Fibroblast of skin of scalp (primary cell): ENCODE measurements at places on chromosomes 2 and 18.

- DNase-seq: no peak
These were observed 463.8 kb upstream of the GCFC2 start for GRCh38 chr2:76174505-76174904.

DNA sequence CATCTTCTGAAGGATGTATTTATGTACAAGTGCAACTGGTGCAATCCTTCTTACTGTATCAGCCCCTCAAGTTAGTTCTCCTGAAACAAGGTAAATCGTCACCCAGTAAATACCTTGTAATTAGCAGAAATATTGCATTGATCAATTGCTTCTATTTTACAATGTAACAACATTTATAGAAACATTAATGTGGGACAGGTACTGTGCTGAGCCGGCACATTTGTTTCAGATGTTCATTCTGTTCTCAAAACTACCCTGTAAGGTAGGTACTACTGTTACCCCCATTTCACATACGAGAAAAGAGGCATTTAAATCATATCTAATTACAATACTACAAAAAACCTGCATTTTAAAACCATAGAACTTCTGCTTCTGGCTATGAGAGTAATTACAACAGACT lies 19.5 kb downstream of the RTN4 start:
- no peak for DNase-seq

GRCh38 chr2:73886357-73886756 lies 6.5 kb upstream of the ACTG2 start:
- DNase-seq: no peak

GRCh38 chr18:45349019-45349418 lies 266.3 kb upstream of the SLC14A2 start:
- no peak for DNase-seq

DNA sequence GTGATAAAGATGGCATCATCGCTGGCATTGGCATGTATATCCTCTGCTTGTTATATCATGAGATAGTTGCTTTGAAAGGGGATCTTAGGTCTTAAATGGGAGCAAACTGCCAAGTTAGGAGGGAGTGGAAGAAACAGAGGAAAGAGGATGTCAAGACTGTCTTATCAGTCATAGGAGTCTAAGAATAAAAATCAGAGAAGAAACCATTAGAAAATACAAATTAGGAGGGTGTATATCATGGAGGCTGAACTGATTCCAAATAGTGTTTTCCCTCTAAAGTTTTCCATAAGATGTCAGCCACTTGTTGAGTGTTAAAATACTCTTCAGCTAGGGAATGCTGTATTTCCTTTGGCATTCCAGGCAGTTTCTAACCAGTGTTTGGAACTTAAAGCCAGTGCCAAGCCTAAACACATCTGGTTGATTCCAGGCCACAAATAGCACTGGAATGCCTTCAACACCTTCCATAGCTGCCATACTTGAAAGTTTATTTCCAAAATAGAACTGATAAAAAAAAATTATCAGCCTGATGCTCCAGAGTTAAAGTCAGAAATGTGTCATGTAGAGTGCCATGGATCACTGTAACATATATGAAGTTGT lies 129.4 kb downstream of the ZEB2 start:
- DNase-seq: peak; percentile 77

GRCh38 chr2:200467806-200468681 lies 41.8 kb downstream of the KCTD18 start:
- DNase-seq: no peak

- DNase-seq: peak; percentile 30
These were observed 194.3 kb downstream of the GALNT1 start for GRCh38 chr18:35775887-35776286.

- DNase-seq: no peak
These were observed 34.2 kb downstream of the MRPS9 start for GRCh38 chr2:105072039-105072438.

- no peak for DNase-seq
These were observed 73.6 kb downstream of the OLA1 start for GRCh38 chr2:174174741-174175140.

GRCh38 chr2:240214790-240215675 lies 74.6 kb upstream of the OTOS start:
- DNase-seq: no peak

GRCh38 chr2:231924889-231925275 lies 1.3 kb downstream of the NPPC start:
- DNase-seq: no peak

DNA sequence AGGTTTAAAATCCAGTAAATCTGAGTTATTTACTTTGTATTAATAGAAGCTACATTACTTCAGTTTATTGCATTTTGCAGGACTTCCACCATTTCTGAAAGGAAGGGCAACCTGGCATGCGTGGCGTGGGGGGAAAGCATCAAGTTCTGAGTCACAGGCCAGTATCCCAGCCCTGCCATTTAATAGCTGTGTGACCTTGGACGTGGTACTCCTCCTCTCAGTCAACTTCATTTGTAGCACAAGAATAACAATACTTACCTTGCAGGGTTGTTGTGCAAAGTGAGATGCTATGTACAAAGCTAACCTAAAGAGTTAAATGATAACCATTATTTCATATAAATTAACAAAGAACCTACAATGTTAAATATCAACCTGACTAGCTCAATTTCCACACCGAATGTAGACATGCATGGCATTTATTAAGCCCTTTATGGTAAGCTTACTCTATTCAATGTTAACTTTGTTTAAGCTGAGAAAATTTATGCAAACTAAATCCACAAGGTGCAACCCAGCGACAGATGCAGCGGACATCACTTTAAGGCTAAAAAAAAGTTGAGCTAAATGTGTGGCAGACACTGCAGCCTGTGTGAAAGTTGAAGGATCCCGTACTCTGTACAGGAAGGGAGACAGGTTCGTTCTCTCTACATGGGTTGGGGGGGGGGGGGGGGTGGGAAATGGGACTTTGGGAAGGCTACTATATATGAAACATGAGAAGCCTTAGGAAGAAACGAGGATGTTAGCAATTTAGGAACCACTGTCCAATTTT lies 17.2 kb upstream of the STPG4 start:
- DNase-seq: no peak

DNA sequence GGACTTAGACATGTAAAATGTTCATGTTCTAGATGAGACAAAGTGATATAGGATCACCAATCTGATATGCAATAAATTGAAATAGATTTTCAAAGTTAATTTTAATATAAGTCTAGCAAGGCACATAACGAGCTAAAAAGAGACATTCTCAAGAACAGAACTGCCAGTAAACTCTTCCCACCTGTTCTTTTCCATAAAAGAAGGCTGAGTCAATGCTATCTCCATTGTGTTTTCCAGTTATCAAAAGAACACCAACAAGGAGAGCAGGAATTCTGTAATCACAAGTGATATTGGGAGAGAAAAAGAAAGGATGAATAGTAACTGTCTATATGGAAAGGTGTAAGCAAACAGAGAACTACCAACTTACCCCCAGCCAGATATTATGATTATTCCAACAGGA lies 25.6 kb downstream of the GPR155 start:
- no peak for DNase-seq

DNA sequence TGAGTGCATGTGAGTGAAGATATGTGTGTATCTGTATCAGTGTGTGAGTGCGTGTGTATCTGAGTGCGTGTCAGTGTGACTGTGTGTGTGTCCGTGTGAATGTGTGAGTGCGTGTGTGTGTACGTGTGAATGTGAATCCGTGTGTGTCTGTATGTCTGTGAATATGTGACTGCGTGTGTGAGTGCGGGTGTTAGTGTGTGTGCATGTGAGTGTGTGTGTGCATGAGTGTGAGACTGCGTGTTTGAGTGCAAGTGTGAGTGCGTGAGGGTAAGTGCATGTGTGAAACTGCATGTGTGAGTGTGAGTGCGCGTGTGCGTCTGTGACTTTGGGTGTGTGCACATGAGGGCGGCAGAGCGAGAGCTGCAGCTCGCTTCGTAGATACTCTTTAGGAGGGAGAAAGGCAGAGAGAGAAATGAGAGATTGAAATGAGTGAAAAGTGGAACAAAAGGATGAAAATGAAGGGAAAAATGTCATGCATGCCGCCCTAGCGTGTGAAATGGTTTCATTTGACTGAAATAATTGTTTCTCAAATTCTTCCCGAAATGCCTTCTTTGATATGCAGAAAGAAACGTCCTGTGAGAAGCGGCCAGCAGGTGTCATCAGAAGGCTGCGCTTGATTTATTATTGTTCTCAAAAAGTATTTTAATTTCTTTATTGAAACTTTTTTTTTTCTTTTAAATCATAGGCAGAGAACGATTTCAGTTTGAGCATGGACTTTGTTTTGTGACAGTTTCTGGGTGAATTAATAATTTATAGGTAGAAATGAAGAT lies 25.6 kb downstream of the ZNF407 start:
- peak; percentile 28 for DNase-seq

- no peak for DNase-seq
These were observed 50.6 kb upstream of the SPRED2 start for GRCh38 chr2:65482971-65483370.

- DNase-seq: peak; percentile 42
These were observed 435.4 kb downstream of the BCL11A start for GRCh38 chr2:60118061-60118460.

DNA sequence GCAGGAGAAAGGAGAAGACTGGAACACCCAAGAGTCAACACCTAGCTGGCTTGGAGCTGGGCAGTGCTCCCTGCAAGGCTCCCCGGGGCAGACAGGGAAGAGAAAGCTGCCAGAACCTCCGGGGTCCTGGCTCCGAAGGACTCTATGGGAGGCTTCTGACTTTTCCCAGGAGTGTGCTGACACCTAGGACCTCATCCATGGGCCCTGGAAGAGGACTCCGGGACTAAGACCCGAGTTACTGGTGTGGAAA lies 37.8 kb upstream of the ATP6V1B1 start:
- DNase-seq: no peak

GRCh38 chr2:105777031-105777482 lies 32.3 kb downstream of the NCK2 start:
- no peak for DNase-seq

GRCh38 chr2:130749641-130750040 lies 5.7 kb upstream of the AMER3 start:
- no peak for DNase-seq
